Activated CD4-positive, alpha-beta T cell treated with anti-CD3 and anti-CD28 coated beads, Interleukin-2, amount 10 ng/mL, durations not matched to agents 7 days and 5 days (primary cell): ENCODE measurements at places on chromosomes 7 and 10. TPM values are rescaled to one million over a fixed set of nuclear protein-coding genes. Genes with fewer than 3 reads are reported as not detected.

GRCh38 chr7:130096243-130096827 lies 26.0 kb downstream of the KLHDC10 start:
- DNase-seq: no peak

GRCh38 chr10:99656199-99657064 lies 2.9 kb upstream of the ENTPD7 start:
- DNase-seq: no peak

DNA sequence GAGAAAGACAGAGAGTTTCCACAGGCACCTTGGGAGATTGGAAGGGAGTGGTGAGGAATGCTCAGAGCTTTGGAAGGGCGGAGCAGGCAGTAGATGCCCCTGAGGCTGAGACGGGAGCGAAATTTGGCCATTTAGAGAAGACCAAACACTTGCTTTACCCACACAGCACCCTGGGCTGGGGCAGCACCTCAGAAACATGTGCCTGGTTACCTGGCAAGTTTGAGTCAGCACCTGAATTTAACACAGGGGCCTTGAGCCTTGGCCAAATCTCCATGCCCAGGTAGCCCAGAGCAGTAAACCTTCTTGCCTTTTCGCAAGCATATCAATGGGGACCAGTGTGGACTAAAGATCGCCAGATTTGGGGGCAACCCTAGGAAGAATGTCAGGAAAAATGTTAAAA lies 111.9 kb upstream of the NFE2L3 start:
- no peak for DNase-seq

DNA sequence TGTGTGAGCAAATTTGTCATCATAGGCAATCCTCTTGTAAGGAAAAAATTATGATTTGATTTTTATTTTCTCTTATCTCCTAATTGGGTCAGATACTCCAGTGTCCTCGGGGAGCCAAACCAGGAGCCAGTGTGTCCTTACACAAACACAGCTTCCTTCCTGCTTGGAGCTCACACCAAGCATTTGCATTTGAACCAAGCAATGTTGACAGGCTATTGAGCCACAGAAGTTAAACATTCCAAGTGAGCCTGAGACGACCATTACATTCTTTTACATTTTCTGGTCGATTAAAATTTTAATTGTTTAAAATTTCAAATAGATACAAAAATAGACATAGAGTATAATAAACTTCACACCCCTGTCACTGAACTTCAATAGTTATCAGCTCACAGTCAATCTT lies 194.8 kb downstream of the CFTR start:
- no peak for DNase-seq

DNA sequence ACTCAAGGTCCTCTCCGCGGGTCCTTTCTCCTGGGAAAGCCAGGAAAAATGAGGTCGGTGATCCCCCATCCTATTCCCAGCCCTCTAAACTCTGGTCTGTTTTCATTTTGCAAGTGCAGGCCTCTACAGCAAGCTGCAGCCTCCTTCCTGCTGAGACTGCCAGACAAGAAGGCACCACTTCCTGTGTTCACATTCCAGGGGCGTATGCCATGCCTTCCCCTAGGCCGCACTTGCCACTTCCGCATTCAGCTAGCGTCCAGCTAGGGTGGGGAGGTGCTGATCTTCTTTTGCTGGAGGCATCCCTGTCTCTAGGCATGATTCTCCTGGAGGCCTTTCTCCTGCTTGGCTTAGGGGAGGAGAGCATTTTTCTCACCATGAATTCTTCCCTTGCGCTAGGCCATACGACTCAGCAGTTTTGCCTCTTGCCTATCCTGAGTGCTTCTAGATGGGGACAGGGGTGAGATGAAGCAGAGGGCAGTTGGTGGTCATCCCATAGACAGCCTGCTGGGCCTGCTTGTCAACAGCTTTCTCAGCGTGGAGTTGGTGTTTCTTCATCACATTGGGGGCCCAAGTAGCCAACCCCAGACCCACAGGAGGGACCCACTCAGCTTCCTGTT lies 328.9 kb downstream of the RPS24 start:
- peak; percentile 43 for DNase-seq

DNA sequence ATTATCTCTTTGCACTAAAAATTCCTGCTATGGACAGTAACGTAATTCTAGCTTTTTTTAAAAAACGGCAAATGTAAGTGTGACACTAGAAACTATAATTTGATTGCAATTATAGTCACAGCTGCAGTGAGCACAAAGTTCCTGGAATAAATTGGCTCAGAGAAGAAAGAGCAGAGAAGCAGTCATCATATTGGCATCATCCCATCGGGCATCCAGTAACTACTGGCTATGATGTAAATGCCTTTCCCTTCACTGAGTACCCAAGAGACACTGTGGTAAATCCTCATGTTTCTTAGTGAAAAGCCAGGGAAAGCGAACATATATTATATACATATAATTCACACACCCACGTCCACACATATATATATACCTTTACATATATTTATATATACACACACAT lies 43.6 kb downstream of the PIP4K2A start:
- no peak for DNase-seq

GRCh38 chr7:18222636-18223035 lies 195.0 kb upstream of the PRPS1L1 start:
- no peak for DNase-seq

DNA sequence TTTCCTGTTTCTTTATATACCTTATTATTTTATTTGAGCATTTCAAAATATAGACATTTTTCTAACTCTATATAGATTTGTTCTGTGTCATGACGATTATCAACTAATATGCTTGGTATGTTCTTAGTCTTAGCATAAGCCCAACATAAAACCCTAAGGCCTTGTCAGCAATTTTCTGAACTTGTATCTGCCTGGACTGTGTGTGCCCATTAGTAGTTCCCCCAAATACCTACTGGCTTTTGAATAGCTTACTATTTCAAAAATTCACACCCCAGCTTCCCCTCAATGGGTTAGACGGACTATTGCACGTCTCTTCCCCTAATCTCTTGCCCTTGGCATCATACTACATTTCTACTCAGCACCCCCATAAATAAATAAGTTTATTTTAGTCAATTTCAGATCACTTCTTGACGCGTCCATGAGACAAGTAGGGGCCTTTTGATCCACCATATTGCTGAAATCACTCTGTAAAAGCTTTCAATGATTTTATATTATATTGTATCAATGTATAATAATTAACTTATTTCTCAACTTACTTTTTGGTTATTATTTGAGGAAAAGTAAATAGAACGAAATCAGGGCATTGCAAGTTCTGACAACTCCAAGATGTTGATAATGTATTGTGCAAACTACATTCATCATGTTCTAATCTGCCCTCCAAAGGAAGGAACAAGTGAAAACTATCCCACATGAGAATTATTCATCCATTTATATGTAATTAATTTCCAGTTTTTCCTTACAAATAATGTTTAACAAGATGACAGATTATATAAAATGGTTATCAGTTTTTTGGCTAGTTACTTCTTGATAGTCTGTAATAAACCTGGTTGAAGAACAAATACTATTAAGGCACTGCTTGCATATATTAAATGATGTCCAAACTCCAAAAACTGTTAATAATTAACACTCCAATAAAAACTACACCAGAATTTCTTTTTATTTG lies 1.1 kb upstream of the AKR1C3 start:
- DNase-seq: no peak

- DNase-seq: no peak
These were observed 15.5 kb downstream of the CYTH3 start for GRCh38 chr7:6256677-6257535.

DNA sequence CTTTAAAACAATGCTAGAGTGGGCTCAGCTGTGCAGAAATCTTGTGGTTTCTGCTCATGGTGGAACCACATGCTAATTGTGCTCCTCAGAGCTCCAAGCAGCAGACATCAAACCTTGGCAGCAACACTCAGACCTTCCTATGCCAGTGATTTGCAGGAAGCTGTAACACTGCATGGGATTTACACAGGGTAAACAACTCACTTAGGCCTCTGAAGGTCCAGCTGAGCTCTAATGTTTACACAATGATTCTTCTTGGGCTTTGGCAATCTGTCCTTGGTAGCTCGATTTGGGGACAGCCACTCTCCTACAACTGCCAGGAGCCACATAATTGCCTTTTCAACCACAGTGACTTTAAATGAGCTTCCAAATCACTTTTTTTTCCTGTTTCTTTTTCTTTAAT lies 97.7 kb upstream of the PDLIM1 start:
- DNase-seq: no peak

- no peak for DNase-seq
These were observed 671 bp upstream of the PAPSS2 start for GRCh38 chr10:87658858-87659555.

DNA sequence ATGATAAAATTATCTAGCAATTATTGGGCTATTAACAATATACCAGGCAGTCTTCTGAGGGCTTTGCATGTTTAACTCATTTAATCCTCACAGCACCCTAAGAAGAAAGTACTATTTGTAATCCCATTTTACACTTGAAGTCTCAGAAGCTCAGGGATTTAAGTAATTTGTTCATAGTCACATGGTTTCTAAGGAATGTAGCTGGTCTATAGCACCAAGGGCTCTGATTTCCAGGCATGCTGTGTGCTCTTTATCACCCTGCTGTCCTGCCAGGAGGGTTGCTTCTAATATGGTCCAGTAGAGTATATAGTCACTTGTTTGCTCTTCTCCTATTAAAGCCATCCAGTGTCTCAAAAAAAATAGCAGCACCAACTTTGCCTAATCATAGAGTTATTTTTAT lies 417.2 kb downstream of the PLXDC2 start:
- no peak for DNase-seq

DNA sequence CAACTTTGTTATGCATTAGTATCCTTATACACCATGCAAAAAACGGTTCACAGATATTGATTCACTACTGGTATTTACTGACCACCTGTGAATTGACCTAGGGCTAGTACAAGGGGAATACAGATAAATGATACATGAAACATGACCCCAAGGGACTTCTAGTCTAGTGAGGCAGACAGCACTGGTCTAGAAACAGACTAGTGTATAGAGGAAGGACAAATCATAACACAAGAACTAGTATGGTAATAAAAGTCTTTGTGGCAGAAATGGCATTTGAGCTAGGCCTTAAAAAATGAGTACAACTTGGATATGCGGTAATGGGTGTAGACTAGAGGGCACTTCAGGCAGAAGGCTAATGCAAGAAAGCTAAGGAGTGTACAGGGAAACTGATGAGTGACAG lies 86.6 kb downstream of the SLC25A13 start:
- no peak for DNase-seq

DNA sequence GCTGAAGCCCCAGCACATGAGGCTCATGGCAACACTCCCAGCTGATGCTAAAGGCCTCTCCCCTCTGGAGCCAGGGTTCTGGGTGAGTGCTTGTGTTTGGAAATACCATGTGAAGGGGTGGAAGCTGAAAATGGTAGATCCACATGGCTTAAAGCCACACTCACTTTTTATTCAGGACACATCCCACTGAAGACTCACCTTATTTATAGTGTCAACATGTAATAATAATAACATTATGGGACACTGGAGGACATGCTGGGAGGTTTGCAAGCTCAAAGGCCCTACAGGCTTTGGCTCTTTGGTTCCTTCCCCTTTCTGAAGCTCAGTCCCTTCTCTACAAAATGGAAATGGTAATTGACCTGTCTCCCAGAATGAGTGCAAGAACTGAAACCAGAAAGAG lies 318.0 kb downstream of the GRID1 start:
- DNase-seq: no peak

DNA sequence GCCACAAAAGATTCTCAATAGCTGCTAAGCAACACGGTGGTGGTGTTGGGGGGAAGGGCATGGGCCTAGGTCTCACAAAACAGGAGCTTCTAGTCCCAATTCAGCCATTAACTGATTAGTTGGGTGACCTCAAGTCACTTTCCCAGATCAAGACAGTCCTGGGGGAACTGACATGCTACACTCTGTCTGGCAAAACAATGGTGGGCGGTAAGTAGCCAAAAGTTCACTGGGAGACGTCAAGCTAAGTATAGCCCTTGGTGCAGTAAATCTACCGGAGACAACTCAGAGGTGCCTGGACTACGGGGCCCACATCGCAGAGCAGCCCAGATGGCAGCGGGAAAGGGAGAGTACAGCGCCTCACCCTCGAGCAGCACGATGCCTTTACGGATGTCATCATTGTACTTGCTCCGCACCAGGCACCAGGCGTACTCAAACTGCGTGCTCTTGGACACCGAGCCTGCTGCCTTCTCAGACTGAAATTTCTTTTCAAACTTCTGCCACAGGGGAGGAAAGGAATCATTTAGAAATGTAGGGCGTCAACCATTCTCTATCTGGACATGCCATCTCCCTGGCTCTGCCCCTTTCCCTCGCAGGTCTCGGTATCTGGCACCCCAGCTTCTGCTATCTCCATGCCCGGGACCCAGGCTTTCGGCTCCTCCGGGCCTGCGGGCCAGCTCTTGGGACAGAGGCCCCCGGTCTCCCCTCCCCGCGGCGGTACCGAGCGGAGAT lies 1.1 kb downstream of the FIS1 start:
- DNase-seq: no peak

- DNase-seq: no peak
These were observed 53.2 kb downstream of the LARP4B start for GRCh38 chr10:878333-878759.

GRCh38 chr10:12974491-12975199 lies 26.9 kb downstream of the CCDC3 start:
- no peak for DNase-seq

DNA sequence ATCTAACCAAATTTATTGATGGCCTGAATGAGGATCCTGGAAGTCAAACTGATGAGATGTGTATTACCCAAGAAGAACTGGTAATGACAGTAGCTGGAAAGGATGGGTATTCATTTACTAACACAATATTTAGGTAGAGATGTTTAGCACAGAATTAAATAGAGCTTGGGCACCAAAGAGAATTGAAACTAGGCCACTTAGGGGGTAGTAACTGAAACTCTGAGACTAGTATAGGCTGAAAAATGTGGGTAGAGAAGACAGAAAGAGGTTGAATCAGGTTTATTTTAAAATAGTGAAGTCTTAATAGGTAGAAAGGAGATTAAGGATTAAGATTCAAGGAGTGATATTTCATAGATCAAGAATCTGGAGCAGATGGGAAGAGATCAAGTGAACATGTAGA lies 155.8 kb downstream of the MLLT10 start:
- DNase-seq: no peak

Gene ATP6V0A4
- total RNA-seq: not detected

Gene DBF4
- total RNA-seq: 68.8 TPM

Gene HOXA11
- total RNA-seq: not detected

Gene WNT8B
- 0.40 TPM for total RNA-seq

Gene ERVW-1
- total RNA-seq: not detected

Gene SH2D4B
- total RNA-seq: 0.10 TPM
